Right ventricle myocardium inferior (tissue), 1 donor: ENCODE measurements at places on chromosomes 13 and 19. TPM values are rescaled to one million over a fixed set of nuclear protein-coding genes. Genes with fewer than 3 reads are reported as not detected.

GRCh38 chr13:78409172-78409571 is 194.2 kb downstream of the POU4F1 start:
- no peak for DNase-seq

Gene ZNF738
- total RNA-seq: 1.8 TPM

DNA sequence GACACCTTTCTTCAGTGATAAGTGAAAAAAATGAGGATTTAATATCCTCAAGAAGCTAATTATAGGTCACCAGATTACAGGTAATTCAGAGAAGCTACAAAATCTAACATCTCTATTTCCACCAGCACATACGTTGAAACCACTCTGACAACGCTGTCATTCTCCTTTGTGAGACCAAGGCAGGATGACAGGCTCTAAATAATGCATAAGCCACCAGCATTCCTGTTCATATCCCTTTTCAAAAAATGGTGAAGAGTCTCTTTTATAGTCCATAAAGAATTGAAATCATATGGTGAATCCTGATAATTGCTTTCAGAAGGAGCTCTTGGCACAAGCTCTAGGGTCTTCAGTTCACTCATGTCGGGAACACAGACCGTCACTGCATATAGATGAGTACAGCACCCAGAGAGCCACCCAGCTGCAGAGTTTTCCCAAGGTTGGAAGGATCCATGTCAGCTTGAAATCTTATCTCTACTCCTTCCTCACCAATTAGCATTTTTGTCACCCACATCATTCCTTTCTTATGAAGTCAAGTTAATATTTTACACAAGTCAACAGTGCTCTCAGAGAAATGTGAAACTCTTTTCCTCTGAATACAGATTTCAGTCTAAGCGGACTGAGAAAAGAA is 431.4 kb downstream of the TBC1D4 start:
- no peak for DNase-seq

DNA sequence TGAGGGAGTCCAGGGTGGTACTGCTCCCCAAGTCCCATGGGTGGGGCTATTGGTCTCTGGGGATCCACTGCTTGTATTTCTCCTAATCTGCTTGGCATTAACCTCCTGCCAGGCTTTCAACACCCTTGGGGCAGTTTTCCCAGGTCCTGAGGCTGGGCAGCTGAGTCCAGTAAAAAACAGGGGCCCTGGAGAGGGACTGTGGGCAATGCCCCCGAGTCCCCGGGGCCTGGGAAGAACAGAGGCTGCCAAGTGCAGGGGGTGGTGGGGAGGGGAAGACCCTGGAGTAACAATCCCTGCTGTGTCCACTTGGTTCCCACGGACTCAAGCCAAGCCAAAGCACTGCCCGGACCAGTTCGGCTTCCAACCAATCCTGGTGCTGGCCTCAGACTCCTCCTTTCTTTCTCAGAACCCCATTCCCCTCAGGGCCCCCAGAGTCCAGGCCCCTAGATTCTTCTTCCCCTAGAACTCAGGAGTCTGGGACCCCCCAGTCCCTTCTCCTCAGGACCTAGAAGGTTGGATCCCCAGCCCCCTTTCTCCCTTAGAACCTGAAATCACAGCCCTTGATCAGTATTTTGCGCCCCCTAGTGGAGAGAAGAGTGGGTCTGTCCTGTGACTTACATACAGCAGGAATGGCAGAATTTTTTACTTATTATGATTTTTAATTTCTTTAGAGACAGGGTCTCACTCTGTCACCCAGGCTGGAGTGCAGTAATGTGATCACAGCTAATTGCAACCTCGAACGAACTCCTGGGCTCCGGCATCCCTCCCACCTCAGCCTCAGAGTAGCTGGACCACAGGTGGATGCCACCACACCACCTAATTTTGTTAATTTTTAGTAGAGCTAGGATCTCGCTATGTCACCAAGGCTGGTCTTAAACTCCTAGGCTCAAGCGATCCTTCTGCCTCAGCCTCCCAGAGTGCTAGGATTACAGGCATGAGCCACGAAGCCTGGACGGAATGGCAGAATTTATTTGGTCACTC is 3.7 kb upstream of the CLPTM1 start:
- DNase-seq: no peak

DNA sequence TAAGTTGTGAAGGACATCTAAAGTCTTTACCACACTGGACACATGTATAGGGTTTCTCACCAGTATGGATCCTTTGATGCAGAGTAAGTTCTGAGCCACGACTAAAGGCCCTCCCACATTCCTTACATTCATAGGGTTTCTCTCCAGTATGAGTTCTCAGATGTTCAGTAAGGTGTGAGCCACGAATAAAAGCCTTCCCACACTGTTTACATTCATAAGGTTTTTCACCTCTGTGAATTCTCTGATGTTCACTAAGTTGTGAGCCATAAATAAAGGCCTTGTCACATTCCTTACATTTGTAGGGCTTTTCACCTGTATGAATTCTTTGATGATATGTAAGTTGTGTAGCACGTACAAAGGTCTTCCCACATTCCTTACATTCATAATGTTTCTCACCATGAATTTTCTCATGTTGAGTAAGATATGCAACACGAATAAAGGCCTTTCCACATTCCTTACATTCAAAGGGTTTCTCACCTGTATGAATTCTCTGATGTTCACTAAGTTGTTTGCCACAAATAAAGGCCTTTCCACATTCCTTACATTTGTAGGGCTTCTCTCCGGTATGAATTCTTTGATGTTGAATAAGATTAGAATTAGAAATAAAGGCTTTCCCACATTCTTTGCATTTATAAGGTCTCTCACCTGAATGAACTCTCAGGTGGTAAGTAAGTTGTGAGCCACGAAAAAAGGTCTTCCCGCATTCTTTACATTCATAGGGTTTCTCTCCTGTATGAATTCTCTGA is 29.8 kb downstream of the ZNF571 start:
- no peak for DNase-seq
